ENCODE measurements at places on chromosomes 11 and 22.

- DNase-seq, result no peak
These were observed 228.2 kb upstream of the ZC3H12C start for GRCh38 chr11:109864834-109865547.

GRCh38 chr22:41819257-41819656 is 13.6 kb upstream of the SREBF2 start:
- no peak for DNase-seq

DNA sequence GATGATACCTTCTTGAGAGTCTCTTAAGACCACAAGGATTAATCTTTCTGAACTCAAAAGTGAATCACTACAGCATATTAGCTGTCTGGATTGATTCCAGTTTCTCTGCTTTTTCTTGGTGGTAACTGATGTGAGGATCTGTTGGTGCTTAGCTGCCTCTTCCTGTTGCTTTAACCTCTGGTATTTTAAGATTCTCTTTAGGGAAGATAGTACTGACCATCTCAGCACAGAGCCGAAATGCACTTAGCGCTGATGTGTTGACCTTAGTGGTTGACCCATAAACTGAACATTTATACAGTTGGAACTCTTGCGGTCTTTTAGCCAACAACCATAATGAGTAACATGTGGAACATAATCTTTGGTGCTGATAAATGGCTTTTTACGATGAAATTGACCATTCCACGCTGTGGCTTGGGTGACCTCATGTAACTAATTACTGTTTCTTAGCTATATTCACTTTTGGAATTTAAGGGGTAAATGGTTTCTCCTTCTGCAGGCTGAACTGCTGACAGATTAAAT is 33.7 kb downstream of the APLP2 start:
- DNase-seq, result no peak

GRCh38 chr11:78438298-78438975 is 20.8 kb upstream of the GAB2 start:
- DNase-seq, result no peak

Measured in urothelium cell line (cell line).